Colonic mucosa (tissue), 4 donors: ENCODE measurements at places on chromosomes 1 and 21. TPM values are rescaled to one million over a fixed set of nuclear protein-coding genes. Genes with fewer than 3 reads are reported as not detected.

XKR8 gene
- total RNA-seq: 9.8 TPM

NHLH1 gene
- not detected for total RNA-seq

- H3K27ac ChIP-seq: no peak overlapping the region
- no peaks in the 10 kb centered on the region for H3K27me3 ChIP-seq
- no peaks in the 10 kb centered on the region for H3K36me3 ChIP-seq
- H3K4me3 ChIP-seq: no peak overlapping the region
- no peak for DNase-seq
Observed at GRCh38 chr1:92244376-92244775, 26.7 kb downstream of the C1orf146 start.

GRCh38 chr1:59557549-59557885 is 257.2 kb upstream of the HOOK1 start:
- H3K36me3 ChIP-seq: no peaks in the 10 kb centered on the region
- H3K27me3 ChIP-seq: no peaks in the 10 kb centered on the region
- H3K4me1 ChIP-seq: no peaks in the 10 kb centered on the region
- H3K27ac ChIP-seq: no peak overlapping the region
- no peak for DNase-seq

GRCh38 chr1:52654063-52654462 is 21.1 kb downstream of the SHISAL2A start:
- no peaks in the 10 kb centered on the region for H3K4me1 ChIP-seq
- H3K4me3 ChIP-seq: no peak overlapping the region
- H3K36me3 ChIP-seq: no peaks in the 10 kb centered on the region
- no peak overlapping the region for H3K27ac ChIP-seq
- H3K27me3 ChIP-seq: no peaks in the 10 kb centered on the region

- peak; percentile 71 for DNase-seq
- no peaks in the 10 kb centered on the region for H3K4me1 ChIP-seq
- H3K36me3 ChIP-seq: no peaks in the 10 kb centered on the region
Observed at GRCh38 chr1:67552336-67552759, 122.1 kb upstream of the SERBP1 start.

CDK18 gene
- total RNA-seq: 27.9 TPM

GRCh38 chr21:43374228-43374885 is 52.6 kb downstream of the SIK1 start:
- H3K27me3 ChIP-seq: no peaks in the 10 kb centered on the region
- H3K36me3 ChIP-seq: no peaks in the 10 kb centered on the region
- H3K4me3 ChIP-seq: no peak overlapping the region
- no peaks in the 10 kb centered on the region for H3K4me1 ChIP-seq

OPTC gene
- total RNA-seq: not detected

RGS1 gene
- 8.0 TPM for total RNA-seq

- no peaks in the 10 kb centered on the region for H3K27me3 ChIP-seq
- no peaks in the 10 kb centered on the region for H3K4me1 ChIP-seq
- H3K4me3 ChIP-seq: no peak overlapping the region
Observed at GRCh38 chr1:209157546-209158249, 425.8 kb upstream of the CAMK1G start.

GRCh38 chr1:169959686-169960085 is 66.0 kb upstream of the SCYL3 start:
- H3K4me1 ChIP-seq: no peaks in the 10 kb centered on the region
- no peak overlapping the region for H3K27ac ChIP-seq
- H3K36me3 ChIP-seq: no peaks in the 10 kb centered on the region
- DNase-seq: no peak

DNA sequence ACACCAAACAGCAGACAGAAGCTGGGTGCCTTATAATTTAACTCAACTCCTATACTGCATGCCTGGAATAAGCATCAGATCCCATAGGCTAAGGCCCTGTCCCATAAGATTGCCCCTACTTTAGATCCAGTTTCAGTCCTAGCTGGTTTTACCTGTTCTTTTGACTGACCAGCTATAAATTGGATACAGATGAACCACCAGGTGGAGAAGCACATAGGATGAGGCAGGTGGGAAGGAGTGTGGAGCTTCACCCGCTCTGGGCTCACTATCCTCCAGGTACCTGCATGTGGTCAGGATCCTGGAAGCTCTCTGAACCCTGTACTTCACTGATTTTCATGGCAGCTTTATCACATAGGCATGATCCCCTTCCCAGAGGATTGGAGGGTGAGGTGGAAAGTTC is 51.3 kb downstream of the MAST2 start:
- no peak for DNase-seq
- no peak overlapping the region for H3K4me3 ChIP-seq
- no peaks in the 10 kb centered on the region for H3K27me3 ChIP-seq
- H3K27ac ChIP-seq: no peak overlapping the region

GRCh38 chr1:8862528-8862927 is 16.0 kb downstream of the ENO1 start:
- no peak for DNase-seq
- no peak overlapping the region for H3K4me3 ChIP-seq
- no peaks in the 10 kb centered on the region for H3K27me3 ChIP-seq

DNA sequence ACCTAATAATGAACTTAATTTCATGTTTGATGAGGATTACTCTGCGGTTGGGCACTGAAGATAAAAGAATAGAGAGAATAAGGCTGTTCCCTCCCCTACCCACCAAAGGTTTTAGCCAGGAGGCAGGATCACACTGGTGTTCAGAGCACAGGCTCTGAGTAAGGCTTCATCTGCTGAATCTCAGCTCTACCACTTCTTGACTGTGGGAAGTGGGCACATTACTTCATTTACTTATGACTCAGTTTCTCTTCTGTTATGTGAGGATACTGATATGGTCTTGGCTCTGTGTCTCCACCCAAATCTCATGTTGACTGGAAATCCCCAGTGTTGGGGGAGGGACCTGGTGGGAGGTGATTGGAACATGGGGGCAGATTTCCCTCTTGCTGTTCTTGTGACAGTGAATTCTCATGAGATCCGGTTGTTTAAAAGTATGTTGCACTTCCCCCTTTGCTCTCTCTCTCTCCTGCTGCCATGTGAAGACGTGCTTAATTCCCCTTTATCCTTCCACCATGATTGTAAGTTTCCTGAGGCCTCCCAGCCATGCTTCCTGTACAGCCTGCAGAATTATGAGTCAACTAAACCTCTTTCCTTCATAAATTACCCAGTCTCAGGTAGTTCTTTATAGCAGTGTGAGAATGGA is 79.7 kb downstream of the SMYD2 start:
- H3K27ac ChIP-seq: no peak overlapping the region
- DNase-seq: no peak
- no peaks in the 10 kb centered on the region for H3K27me3 ChIP-seq
- no peak overlapping the region for H3K4me3 ChIP-seq

DNA sequence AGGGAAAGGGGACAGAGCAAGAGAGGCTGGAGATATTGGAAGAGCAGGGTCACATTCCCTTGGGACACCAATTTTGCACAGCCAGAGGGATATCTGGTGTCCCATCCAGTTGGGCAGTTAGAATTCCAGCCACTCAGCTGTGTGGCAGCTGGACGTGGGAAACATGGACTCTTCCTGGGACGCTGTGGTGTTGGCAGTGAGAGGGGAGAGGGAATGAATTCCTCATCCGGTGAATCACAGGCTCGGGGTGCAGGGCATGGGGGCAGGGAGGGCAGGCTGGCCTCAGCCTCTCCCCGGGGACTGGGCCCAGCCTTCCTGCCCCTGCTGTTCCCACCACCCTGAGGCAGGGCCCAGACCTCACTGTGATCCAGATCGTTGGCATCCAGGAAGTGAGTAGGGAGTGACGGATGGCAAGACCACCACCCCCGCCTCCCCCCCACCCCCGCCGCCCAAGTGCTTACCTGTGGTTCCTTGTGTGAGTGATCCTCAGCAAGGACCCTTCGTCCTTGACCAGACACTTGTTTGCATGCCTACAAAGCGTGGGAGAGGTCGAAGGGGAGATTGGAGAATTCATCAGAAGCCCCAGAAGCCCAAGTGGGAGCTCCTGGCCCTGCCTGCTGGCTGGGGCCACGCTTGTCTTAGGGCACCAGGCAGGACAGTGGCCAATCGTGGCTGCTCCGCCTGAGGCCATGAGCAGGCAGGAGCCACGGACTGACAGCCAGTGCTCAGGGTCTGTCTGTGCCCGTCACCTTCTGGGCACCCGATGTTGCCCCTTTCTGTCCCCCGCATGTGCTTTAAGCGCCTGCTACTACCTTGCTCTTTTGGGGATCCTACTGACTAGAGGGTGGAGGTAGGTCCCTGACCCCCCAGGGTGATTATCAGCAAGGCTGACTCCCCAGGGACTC is 8.7 kb downstream of the WNT3A start:
- H3K27me3 ChIP-seq: no peaks in the 10 kb centered on the region
- DNase-seq: no peak
- no peak overlapping the region for H3K4me3 ChIP-seq
- no peak overlapping the region for H3K27ac ChIP-seq
- no peaks in the 10 kb centered on the region for H3K4me1 ChIP-seq

DNA sequence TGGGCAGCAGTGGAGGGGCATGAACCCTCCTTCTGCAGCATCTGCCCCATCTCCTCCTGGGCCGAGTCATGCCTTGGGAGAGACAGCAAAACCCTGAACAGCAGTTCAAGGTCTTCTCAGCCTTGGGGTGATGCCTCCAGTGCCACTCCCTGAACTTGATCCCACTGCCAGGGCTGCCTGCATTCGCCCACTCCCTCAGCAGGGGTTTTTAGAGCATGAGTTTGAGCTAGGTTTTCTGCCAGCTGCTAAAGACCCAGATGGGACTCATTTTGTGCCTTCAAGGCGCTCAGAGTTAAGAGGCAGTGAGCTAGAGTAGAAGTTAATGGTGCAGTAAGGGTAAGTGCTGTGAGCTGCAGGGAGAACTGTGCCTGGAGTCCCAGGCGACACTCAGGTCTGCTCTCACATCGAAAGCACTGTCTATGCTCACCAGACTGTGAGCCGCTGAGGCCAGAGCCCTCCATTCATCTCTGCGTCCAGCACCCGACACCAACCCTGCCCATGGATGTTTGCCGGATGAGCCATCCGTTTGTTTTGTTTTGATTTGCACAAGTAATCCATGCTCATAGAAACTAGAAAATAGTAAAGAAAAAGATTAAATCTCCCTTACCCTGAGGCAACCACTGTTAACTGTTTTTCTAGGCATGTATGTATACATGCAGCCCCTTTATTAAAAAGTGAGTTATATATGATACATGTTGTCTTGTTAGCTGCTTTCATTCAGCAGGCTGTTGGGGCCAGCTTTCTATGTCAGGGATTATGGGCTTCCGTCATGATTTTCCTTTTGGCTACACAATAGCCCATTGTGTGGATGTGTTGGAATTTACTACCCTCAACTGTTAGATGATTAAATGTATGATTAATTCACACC is 67.8 kb downstream of the VPS26C start:
- H3K36me3 ChIP-seq: no peaks in the 10 kb centered on the region
- no peaks in the 10 kb centered on the region for H3K27me3 ChIP-seq
- H3K4me1 ChIP-seq: no peaks in the 10 kb centered on the region
- H3K4me3 ChIP-seq: no peak overlapping the region

- H3K36me3 ChIP-seq: no peaks in the 10 kb centered on the region
- no peaks in the 10 kb centered on the region for H3K27me3 ChIP-seq
- no peak overlapping the region for H3K4me3 ChIP-seq
Observed at GRCh38 chr1:6093071-6093470, 47.4 kb downstream of the KCNAB2 start.

- DNase-seq: peak; percentile 39
- H3K36me3 ChIP-seq: no peaks in the 10 kb centered on the region
- peaks cover 5% of the 10 kb centered on the region for H3K4me1 ChIP-seq
Observed at GRCh38 chr21:29219165-29219770, 79.5 kb upstream of the BACH1 start.

DNA sequence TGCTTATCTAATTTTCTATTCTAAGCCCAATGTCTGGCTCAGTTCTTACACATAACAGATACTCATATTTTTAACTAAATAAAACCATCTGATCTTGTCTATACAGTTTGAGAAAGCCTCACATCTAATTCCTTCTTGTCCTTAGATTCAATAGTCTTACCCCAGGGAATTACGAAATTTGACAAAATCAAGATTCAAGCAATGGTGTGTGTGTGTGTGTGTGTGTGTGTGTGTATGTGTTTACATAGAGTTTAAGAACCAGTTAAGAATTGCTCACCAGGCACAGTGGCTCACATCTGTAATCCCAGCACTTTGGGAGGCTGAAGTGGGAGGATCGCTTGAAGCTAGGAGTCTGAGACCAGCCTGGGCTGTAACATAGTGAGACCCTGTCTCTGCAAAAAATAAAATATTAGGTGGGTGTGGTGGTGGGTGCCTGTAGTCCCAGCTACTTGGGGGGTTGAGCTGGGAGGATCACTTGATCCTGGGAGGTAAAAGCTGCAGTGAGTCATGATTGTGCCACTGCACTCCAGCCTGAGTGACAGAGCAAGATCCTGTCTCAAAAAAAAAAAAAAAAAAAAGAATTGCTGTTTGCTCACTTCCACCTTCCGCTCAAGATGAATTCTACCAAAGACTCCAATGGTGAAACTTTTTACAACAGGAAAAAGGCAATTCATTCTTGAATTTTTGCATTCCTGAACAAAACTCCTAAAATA is 6.2 kb downstream of the WDR64 start:
- H3K27me3 ChIP-seq: no peaks in the 10 kb centered on the region
- H3K4me3 ChIP-seq: no peak overlapping the region
- no peaks in the 10 kb centered on the region for H3K4me1 ChIP-seq
- no peak for DNase-seq

- DNase-seq: no peak
- no peaks in the 10 kb centered on the region for H3K27me3 ChIP-seq
- H3K4me1 ChIP-seq: no peaks in the 10 kb centered on the region
- no peaks in the 10 kb centered on the region for H3K36me3 ChIP-seq
- no peak overlapping the region for H3K4me3 ChIP-seq
- no peak overlapping the region for H3K27ac ChIP-seq
Observed at GRCh38 chr1:201089596-201089995, 22.6 kb downstream of the CACNA1S start.

DNA sequence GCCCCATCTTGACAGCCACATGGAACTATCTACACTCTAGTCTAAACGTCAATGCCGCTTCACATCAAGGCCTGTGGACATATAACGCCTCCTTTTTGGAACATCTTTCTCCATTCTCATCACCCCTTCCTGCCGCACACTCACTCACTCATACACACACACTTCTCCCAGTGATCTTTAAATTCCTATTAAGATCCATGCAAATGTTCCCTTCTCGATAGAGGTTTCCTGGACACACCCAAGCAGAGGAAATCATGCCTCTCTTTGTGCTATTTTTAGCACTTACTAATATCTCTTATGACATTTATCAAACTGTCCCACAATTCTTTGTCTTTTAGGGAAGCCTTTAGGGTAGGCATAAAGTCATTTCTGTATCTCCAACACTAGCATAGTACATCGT is 28.2 kb upstream of the SLAMF9 start:
- peak; percentile 4 for DNase-seq
- no peaks in the 10 kb centered on the region for H3K27me3 ChIP-seq
- H3K4me1 ChIP-seq: no peaks in the 10 kb centered on the region
- H3K36me3 ChIP-seq: no peaks in the 10 kb centered on the region
- H3K4me3 ChIP-seq: no peak overlapping the region
- no peak overlapping the region for H3K27ac ChIP-seq

PRKAA2 gene
- total RNA-seq: 1.6 TPM

GRCh38 chr1:2646837-2647236 is 14.0 kb upstream of the MMEL1 start:
- no peaks in the 10 kb centered on the region for H3K36me3 ChIP-seq
- no peak for DNase-seq
- H3K27me3 ChIP-seq: no peaks in the 10 kb centered on the region
- peaks cover 5% of the 10 kb centered on the region for H3K4me1 ChIP-seq

ADGRB2 gene
- 0.59 TPM for total RNA-seq

CLDN14 gene
- total RNA-seq: 0.17 TPM

- no peak overlapping the region for H3K4me3 ChIP-seq
- no peaks in the 10 kb centered on the region for H3K4me1 ChIP-seq
- no peaks in the 10 kb centered on the region for H3K36me3 ChIP-seq
- H3K27ac ChIP-seq: no peak overlapping the region
Observed at GRCh38 chr21:35375115-35375514, 326.0 kb upstream of the RUNX1 start.

OLFML3 gene
- total RNA-seq: 17.4 TPM
